Stimulated activated CD4-positive, alpha-beta T cell treated with anti-CD3 and anti-CD28 coated beads, Interleukin-1b, Interleukin-23, amount 100 ng/mL, for 48 hours (primary cell): ENCODE measurements at places on chromosomes 5 and 9.

DNA sequence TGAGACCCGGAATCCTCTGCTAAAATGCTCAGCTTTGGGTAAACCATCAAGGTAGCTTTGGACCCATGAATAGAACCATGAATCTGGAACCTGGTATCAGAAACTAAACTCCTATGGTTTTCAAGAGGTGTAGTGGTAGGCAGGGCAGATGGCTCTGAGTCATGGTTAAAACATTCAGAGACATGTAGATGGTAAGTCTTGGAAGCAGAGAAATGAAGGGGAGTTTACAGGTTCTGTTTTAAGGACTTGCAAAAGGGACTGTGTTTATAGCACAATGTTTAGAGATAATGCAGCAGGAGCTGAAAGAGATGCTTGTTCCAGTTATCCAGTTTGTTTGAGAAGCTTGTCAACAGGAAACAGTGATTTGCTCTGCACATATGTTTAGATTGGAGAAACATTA, 36.0 kb upstream of the FBN2 start:
- DNase-seq: no peak

- DNase-seq: no peak
These were observed 36.5 kb upstream of the SYNPO start for GRCh38 chr5:150604010-150604409.

DNA sequence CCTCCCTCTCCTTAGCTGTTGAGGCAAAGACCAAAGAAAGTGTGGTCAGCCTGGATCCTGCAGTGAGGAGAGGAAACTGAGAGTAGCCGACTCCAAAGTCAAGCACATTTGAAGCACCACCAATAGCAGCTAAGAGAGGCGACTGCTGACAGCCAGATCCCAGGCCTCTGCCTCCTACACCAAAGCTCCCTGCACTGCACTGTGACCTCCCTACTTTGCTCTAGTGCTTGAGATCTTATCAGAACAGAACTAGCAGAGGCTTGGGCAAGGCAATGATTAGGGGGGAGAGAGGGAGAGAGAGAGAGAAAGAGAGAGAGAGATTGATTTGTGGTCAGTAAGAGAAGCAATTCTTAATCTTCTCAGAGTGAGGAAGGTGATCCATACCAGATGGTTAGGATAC, 216.3 kb downstream of the CDK5RAP2 start:
- DNase-seq: no peak

DNA sequence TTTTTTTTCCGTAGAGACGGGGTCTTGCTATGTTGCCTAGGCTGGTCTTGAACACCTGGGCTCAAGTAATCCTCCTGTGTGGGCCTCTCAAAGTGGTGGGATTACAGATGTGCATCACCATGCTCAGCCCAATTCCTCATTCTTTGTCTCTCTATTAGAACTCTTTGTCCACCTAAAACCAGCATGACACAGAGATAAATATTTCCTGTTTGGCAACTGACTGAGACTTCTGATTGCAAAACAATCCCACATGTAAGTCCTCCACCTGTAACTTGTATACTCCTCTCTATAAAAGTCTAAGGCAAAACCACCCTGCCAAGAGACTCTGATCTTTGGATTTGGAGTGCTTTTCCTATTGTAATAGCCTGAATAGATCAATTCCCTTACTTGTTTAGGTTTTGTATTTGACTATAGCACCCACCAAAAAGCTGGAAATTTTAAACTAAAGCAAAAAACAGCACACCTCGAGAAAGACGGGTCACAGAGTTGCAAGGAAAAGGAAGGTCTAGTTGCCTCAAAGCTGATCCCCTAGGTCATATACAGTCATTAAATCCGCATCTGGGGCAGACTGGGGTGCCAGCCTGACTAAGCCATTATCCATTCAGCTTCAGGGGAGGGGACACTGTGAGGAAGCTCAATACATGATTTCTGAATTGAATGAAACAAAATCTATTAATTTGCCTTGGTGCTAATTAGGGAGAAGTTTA, 13.5 kb upstream of the KIF27 start:
- no peak for DNase-seq

- no peak for DNase-seq
These were observed 62.0 kb downstream of the DROSHA start for GRCh38 chr5:31469886-31470285.

DNA sequence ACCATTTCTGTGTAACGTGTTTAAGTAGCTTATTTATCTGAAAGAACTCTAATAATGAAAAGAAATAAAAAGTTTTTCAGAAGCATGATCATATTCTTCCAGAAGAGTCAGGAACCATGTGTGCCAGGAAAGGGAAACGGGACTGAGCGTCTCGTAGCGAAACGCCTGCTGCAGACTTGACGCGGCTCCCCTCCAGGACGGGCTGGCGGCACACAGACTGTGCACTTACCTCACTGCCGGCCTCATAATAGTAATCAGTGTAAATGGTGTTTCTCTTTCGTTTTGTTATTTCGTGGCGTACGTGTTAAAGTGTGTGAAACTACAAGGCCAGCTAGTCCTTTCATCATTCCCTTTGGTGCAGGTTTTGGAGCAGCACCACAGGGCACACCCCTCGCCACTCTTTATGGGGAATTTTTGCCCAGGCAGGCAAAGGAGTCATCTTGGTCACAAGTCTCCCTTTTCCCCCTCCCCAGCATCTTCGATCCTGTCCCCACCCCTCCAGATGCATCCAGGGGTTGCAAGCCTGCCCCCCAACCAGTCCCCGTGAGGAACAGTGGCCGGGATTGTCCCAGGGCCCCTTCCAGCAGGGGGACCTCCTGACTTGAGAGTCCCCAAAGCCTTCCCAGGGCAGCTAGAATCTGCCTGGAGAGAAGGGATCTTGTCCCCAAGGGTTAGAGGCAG, 233.1 kb downstream of the FANCC start:
- no peak for DNase-seq
